ENCODE measurements at places on chromosomes 4 and X.

DNA sequence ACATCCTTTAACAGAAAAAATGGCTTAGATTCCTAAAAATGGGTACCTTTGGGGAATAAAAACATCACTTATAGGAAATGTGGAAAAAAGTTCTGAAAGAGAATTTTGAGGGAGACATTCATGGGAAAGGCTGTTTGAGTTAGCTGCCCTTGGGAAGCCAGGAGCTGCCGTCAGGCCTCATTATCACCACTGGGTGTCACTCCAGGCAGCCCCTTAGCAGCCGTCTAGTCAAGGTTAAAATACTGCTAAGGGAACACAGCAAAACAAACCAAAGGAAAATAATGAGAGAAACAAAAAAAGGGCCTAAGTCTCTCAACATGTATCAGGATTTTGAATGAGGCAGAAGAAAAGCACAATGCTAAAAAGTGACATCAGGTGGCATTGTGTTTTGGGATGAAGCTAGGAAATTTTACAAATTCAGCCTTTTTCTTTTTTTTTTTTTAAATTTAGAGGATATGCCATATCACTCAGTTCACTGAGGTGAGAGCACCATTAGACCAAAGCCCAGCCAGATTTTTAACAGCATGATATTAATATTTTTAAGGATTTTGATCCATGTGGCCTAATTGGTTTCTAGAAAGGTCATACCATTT lies 235.3 kb downstream of the GPAT3 start:
- peak; percentile 46 for DNase-seq

GRCh38 chr4:10299601-10300000 lies 157.6 kb downstream of the ZNF518B start:
- DNase-seq, result no peak

DNA sequence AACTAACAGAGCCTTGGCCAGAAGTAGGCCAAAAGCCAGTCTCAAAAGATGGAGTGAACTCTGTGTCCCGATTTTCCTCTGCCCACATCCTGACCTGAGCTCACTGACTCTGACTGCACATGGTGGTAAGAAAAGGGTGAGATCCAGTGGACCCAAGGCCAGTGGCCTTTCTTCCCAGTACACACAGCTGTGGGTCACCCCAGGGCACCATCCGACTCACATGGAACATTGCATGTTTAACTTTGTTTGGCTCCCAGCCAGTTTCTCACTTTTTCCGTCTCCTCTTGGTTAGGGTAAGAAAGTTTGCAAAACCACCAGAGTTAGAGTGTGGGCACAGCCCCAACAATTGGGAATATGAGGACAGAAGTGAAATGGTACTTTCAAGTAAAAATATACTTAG lies 69.8 kb downstream of the GAB1 start:
- no peak for DNase-seq

- DNase-seq, result no peak
Observed at GRCh38 chrX:112083624-112084326, 1.2 kb upstream of the TRPC5 start.

GRCh38 chr4:113292371-113293042 lies 243.1 kb downstream of the ANK2 start:
- DNase-seq, result peak; percentile 75

DNA sequence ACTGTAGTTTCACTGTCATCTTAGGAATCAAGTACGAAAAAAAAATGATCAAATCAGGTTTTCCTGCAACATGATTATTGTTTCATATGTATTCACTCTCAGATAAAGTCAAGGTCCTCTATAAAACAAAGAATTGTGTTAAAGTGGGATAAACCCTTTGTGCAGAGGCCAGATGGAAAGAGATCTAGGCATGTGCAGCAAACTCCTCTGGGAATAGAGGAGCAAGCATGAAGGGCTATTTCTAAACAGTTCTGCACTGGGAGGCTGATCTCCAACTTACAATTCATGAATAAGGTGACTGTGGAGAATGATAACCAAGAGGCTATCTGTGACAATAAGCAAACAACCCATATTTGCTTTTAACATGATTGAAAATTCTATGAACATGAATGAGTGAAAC lies 2.4 kb upstream of the WDFY3 start:
- DNase-seq, result no peak

GRCh38 chrX:40298069-40298468 lies 200.3 kb upstream of the BCOR start:
- no peak for DNase-seq

- DNase-seq, result no peak
Observed at GRCh38 chr4:26992657-26993361, 132.2 kb downstream of the STIM2 start.

DNA sequence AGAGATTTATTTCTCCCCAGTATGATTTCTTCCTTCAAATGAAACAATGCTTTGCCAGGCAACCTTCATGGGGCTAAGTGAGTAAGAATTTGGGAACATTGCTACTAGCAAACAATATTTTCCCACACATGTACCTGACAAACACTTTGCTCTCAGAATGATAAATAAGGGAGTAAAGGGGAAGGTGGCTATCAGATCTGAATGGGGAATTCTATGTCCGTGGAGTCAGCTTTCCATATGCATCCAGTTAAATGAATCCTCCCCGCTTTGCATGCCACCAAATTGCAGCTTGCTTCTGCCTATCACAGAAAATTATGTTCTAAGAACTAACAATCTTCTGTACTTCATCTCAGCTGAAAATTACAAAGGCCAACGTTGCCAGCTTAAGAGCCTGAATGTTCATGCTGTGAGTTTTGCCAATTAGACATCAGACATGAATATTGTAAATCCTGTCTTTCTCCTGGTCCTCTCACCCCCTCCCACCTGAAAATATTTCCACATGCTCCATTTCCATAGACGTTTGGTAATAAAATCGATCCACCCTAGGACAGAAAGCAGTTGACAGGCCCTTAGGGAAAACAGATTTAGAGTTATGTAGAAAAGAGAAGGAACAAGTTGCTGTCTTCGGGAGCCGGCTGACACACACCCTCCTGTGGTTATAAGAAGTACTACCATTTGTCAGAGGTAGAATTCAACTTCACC lies 6.3 kb downstream of the MEPE start:
- DNase-seq, result peak; percentile 17

DNA sequence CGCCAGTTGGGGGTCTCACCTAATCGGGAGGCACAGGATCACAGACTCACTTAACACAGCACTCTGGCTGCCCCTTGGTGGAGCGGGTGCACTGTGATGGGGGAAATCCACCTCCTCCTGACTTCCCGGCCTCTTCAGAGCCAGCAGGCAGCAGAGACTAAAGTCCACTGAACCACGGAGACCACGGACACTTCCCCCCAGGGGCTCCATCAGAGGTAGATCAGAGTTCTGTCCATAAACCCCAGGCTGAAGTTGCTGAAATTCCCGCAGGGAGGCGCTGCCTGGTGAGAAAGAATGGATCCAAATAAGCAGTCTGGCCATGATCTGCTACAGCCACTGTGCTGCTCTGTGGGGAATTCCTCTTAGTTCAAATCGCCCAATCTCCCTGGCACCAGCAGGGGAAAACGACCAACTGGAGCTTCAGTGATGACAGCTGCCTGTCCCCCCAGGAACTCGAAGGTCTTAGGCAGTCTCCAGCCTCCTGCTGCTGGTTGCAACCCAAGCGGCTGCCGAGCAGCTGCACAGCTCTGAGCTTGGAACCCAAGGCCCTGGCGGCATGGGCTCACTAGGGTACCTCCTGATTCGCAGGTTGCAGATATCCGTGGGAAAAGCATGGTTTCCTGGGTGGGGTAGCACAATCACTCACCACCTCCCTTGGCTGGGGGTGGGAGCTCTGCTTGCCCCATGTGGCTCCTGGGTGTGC lies 106.9 kb upstream of the DCAF12L2 start:
- DNase-seq, result no peak

- no peak for DNase-seq
Observed at GRCh38 chrX:71577682-71578081, 555 bp upstream of the GCNA start.
